ENCODE measurements at places on chromosomes 4 and X.

GRCh38 chr4:37528166-37528885 is 157.8 kb downstream of the RELL1 start:
- DNase-seq: no peak

DNA sequence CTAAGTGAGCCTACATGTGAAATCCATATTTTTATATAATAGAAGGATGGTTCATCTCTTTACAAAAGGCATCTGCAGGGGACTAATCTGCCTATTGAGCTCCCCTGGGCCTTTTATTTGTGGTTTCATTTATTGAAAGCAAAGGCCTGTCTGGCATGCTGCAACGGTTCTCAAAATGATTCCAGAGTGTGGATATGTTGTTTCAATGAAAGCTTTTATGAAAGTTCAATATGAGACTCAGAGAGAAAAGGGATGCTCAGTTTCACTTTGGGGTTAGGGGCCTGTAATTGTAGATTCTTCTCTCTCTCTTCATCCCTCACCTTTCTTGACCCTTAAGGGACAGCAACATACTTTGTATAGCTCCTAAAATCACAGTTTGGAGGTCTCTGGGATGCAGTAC is 204.2 kb upstream of the CASK start:
- DNase-seq: no peak

- no peak for DNase-seq
Observed at GRCh38 chr4:5460106-5460801, 248.1 kb downstream of the EVC2 start.

DNA sequence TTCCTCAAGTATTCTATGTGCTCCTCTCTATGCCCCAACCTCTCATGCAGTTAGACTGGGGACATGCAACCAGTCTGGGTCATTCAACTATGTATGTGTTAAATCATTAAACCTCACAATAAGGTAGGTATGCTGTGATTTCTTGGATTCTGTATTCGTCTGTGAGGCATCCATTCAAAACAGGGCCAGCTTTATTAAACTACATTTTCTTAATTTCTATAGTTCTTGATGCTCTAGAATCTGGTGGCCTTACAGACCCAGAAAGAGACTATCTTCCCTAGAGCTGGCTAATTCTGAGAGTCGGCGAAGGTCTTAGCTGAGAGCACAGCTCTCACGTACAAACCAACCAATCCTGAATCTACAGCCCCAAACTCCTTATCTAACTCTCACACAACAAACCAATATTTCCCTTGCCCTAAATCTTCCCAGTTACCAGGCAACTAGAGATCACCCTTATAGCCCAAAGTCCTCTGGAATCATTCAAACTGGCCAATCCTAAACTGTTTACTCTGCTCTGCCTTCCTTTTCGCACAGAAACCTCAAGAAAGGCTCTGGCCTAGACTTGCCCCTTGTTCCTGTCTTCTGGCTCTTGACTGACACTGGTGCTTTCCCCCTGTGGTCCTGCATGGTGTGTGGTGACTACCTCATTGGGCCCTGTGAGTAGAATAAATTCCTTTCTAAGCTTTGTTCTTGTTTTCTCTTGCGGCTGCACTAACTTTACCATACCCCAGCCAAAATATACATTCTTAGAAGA is 203.5 kb upstream of the TET2 start:
- DNase-seq: no peak

GRCh38 chrX:133448512-133449076 is 33.3 kb upstream of the GPC4 start:
- no peak for DNase-seq

- DNase-seq: peak; percentile 37
Observed at GRCh38 chr4:2412534-2412884, 5.9 kb downstream of the ZFYVE28 start.
